ENCODE measurements at places on chromosomes 1 and 21.

DNA sequence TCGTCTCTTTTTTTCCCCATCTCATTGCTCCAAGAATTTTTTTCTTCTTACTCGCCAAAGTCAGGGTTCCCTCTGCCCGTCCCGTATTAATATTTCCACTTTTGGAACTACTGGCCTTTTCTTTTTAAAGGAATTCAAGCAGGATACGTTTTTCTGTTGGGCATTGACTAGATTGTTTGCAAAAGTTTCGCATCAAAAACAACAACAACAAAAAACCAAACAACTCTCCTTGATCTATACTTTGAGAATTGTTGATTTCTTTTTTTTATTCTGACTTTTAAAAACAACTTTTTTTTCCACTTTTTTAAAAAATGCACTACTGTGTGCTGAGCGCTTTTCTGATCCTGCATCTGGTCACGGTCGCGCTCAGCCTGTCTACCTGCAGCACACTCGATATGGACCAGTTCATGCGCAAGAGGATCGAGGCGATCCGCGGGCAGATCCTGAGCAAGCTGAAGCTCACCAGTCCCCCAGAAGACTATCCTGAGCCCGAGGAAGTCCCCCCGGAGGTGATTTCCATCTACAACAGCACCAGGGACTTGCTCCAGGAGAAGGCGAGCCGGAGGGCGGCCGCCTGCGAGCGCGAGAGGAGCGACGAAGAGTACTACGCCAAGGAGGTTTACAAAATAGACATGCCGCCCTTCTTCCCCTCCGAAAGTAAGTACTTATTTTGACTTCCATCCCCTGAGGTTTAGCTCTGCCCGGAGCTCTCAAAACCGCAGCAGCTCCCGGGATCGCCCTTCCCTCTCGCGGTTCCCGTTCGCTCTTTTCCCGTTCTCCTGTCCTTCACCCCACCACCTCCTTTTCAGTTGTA, 1.5 kb downstream of the TGFB2 start:
- DNase-seq = no peak

- DNase-seq = no peak
Measured at GRCh38 chr1:25065795-25066238, 135.7 kb upstream of the RUNX3 start.

DNA sequence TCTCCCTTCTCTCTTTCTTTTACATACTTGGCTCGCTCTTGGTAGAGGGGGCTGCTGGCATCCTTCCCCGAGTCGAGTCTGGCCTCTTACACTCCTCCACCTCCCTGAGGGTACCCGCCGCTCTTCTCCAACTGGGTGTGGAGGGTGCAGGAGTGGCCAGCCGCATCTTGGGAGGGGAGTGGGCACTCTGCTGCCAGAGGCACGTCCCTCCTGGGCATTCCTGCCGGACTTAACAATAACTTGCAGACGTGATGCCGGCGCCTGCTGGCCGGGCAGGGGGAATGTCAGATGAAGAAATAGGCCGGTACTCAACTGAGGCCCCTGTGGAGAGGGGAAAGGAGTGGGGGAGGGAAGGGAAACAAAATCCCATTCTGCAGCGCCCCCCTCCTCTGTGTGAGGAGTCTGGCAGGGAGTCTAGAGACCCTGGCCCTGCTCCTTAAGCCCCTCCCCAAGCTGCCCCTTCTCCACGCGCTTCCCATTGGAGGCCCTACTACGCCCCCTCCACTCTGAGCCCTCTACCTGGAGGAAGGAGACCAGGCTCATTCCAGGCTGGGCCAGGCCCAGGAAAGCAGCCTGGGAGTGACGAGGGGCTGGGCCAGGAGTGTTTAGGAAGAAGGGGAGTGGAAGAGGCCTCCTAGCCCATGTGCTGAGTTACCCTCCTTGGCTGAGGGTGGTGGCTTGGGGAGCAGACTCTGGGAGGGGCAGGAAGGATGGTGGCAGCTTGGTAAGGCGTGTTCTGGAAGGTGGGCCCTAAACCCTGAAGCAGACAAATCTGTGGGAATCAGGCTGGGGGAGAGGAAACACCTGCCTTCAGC, 1.8 kb downstream of the ATP2B4 start:
- DNase-seq = no peak

GRCh38 chr1:43817304-43817939, 110.1 kb downstream of the ST3GAL3 start:
- no peak for DNase-seq

GRCh38 chr1:208237241-208237640, 6.9 kb downstream of the PLXNA2 start:
- DNase-seq = no peak

GRCh38 chr1:181632492-181632891, 149.2 kb downstream of the CACNA1E start:
- DNase-seq = no peak

DNA sequence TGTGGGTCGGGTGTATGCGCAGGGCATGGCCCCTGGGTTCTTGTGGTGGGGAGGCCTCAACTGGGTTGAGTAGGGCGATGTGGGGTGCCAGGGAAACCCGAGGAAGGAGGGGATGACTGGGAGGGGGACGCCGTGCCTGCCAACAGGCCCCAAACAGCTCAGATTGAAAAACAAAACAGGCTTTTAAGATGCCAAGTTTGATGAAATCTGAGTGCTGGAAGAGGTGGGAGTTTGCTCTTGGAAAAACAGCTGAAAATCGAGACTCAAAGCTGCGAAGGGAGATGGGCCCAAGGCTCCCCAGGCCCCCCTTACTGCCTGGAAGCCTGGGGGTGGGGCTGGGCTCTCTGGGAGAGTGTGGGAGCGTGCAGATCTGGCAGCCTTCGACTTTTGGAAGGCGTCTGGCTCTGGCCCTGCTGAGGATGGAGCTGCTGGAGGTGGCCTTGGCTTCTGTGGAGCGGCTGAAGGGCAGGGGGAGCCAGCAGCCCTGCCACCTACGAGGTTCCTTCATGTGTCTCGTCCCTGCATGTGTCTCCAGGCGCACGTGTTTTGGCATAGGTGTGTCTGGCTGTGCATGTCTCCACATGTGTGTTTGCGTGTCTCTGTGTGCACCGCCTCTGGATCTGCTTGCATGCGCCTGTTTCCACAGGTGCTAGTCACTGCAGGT, 33.3 kb downstream of the PTPRF start:
- DNase-seq = no peak
